ENCODE measurements at places on chromosomes 7 and 10.

- DNase-seq, result no peak
Measured at GRCh38 chr10:106631016-106631702, 533.3 kb downstream of the SORCS1 start.

DNA sequence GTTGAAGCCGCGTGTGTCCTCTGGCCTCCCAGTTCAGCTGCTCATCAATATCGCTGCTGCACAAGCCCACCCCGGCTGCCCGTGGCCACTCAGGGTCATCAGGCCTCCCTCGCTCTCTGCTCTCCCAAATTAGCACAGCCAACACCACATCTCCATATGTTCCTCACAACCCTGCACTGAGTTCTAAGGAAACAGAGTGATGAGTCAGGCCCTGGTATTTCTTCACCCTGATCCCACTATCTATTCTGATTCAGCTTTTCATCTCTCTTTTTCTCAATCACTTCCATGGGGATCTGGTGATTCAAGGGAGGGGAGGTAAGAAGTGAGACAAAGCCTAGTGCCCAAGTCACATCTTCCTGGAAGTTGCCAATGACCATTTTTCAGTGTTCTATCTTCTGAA lies 23.8 kb downstream of the CYTH3 start:
- DNase-seq, result no peak

DNA sequence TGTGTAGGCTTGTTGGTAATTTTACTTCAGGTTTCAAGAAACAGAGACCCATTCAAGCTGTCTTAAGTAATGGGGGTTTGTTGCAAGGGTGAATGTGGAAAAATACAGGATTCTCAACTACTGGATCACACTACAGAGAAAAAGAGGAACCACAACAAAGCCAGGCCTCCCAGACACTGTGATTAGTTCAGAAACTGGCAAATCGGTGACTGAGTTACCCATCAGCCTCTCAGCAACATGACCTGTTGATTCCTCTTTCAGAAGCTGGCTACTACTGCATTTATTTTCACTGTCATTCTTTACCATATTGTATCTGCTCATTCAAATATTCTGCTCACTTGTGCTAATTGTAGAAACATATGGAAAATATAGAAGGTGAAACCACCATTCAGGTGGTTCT lies 16.0 kb downstream of the CCDC71L start:
- no peak for DNase-seq

DNA sequence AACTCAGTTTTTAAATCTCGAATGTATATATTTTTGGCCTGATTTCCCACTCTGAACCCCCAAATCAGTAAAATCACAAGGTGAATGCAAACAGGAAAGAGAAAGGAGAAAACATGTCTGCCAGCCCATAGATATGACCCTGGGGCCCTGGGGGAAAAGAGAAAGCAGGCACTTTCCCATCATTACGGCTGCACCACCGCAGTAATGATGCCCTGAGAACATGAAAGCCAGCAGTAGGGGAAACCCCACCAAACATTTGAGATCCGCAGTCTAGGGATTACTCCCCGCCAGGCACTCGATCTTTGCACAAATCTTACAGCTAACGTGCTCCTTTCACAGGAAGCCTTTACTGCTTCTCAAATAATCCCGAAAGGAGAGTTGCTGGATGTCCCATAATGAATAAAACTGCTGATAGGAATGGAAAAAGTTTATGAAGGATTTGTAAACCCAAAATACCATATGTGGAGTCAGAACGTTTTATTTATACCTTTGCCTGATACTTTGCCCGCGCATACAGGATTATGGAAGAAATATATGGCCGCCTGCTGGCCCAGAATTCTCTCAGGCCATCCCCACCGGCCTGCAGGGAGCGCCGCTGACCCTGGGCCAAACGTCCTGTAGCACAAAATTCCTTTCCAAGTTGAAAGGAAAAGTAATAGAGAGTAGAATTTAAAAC lies 180.0 kb upstream of the INHBA start:
- DNase-seq, result no peak

DNA sequence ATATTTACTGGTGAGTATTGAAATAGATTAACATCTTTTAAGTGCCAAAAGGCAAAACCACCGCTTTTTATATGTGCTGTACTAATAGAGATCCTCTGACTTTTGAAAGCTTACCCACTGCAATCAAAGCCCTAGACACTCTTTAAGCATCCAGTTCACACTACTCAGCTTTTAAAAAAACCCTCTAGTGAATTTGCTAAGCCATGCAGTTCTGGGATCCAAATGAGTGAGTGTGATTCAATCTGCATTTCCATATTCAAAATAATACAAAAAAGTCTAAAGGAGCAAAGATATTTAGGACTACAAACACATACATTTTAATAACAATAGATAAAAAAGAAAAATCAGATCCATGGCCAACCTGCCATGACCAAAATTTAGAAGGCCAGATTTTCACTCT lies 288.2 kb downstream of the MAGI2 start:
- no peak for DNase-seq

DNA sequence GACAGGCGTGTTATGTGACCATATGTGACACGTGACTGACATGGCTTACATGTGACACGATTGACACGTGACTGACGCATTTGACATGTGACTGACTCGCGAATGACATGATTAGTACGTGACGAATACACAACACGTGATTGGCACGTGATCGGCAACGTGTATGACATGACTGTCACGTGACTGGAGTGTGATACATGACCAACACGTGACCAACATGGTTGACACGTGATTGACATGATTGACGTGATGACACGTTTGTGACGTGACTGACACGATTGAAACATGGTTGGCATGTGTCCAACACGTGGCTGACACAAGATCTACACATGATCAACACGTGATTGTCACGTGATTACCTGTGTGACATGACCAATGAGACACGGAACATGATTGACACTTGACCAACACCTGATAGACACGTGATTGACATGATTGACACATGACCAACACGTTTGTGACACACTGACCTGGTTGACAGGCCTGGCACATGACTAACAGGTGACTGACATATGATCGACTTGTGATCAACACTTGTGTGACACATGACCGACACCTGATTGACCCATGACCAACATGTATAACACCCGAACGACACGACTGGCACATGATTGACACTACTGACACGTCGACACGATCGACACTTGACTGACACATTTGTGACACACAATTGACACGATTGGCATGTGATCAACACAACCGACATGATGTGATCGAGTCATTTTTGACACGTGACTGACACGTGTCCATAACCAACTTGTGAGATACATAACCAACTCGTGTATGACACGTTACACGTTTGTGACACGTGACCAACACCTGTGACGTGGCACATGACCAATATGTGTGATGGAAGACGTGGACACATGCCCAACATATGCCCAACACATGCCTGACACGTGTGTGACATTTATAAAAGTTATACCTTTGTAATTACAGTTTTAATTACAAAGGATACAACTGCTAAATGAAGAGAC lies 21.1 kb downstream of the CRPPA start:
- no peak for DNase-seq

- no peak for DNase-seq
Measured at GRCh38 chr10:86658261-86658741, 4.0 kb downstream of the OPN4 start.

GRCh38 chr10:97329766-97330165 lies 4.8 kb downstream of the FRAT2 start:
- DNase-seq, result no peak

DNA sequence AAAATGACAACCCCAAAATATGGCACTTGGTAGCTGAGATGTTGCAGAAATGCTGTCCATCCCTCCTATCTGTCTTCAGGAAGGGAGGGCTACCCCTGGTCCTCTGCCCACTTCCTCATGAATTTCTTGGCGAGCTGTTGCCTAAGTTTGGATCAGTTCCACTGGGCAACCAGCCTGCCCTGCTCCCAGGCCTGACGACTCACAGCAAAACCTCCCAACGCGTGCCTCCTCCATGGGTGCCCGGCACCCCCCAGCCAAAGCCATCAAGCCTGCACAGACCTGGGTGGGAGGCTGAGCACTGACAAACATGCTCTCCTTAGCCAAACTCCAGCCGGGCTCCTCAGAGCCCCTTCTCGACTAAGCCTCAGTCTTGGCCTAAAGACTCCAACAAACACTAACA lies 8.9 kb downstream of the VSTM4 start:
- DNase-seq, result no peak

DNA sequence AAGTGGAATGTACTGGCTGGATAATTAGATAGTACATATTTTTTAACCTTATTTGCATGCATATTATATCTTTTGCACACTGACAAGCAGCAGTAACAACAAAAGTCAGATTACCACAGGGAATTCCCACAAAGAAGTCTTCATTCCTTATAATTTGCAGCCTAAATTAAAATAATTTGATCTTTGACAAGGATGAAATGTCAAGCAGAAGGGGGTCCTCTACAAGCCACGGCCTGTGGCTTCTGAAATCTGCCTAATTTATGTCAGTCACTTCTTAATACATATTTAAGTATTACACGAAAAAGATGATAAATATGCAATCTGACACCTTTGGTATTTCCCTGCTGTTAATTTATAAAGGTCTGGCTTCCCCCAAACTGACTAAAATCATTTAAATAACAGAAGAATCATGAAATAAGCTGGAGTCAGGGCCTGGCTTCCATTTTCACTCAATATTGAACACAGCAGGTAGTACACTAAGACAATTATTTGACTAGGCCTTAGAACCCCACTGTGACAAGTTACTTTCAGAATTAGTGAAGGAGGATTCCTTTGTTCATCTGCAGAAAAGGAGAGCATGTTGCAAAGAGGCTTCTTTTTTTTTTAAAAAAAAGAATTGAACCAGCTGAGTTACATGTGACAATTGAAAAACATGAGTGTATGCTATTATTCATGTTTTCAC lies 351.1 kb upstream of the ETV1 start:
- no peak for DNase-seq

- no peak for DNase-seq
Measured at GRCh38 chr10:100100651-100101184, 19.0 kb upstream of the CPN1 start.

GRCh38 chr7:134724606-134725005 lies 54.8 kb upstream of the CALD1 start:
- no peak for DNase-seq

GRCh38 chr10:92082583-92083280 lies 159.2 kb downstream of the BTAF1 start:
- no peak for DNase-seq

GRCh38 chr7:22468609-22469008 lies 31.4 kb downstream of the STEAP1B start:
- no peak for DNase-seq

DNA sequence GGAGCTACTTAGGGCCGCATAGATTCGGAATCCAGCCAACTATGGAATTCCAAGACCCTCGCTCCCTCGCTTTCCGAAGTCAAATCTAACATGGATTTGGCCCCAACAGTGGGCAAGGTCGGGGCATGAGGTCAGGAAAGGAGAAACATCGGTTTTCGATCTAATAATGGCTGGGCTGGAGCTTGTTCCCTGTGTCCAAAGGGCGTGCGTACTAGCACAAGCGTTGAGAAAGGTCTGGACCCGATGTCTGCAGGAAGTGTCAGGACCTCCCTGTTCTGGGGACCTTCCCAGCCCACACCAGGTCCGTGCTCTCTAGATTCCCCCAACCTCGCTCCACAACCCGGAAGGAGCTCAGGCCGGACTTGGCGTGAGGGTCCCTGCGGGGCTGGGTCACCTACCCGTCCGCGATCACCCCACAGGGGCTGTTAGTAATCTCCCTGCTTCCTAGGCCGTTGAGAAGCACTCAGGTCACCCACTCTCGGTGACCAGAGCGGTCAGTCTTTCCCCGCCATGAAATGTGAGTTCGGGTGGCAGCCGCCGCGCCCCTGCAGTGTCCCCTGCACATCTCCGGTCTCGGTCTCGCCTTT lies 4.8 kb downstream of the FEZF1 start:
- no peak for DNase-seq

- no peak for DNase-seq
Measured at GRCh38 chr7:23419160-23419559, 51.1 kb downstream of the IGF2BP3 start.

- DNase-seq, result peak; percentile 2
Measured at GRCh38 chr10:104333032-104333727, 5.1 kb downstream of the ITPRIP start.

Data from omental fat pad (tissue), 4 donors.